Stimulated activated CD8-positive, alpha-beta memory T cell treated with anti-CD3 and anti-CD28 coated beads, Interleukin-2, amount 100 ng/mL, for 1 hour (primary cell): ENCODE measurements at places on chromosomes 6 and 20.

DNA sequence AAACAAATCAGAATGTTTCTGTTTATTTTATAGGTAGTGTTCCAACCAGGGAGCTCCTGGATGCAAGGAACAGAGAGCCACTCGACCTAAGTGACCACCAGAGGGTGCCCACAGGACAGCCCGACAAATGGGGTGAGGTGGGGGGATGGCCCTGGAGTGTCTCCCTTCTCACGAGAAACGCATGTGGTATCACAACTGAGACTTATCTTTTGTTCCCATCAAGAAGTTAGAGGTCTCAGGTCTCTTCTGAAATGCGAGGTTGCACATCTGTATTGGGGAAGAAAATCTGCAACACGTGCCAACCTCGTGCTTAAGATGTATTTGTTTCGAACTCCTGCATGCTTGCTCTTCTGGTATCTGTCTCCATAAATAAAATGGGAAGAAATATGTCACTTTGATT lies 104.0 kb downstream of the ISM1 start:
- no peak for DNase-seq

GRCh38 chr6:24742216-24742738 lies 23.3 kb upstream of the C6orf62 start:
- no peak for DNase-seq

DNA sequence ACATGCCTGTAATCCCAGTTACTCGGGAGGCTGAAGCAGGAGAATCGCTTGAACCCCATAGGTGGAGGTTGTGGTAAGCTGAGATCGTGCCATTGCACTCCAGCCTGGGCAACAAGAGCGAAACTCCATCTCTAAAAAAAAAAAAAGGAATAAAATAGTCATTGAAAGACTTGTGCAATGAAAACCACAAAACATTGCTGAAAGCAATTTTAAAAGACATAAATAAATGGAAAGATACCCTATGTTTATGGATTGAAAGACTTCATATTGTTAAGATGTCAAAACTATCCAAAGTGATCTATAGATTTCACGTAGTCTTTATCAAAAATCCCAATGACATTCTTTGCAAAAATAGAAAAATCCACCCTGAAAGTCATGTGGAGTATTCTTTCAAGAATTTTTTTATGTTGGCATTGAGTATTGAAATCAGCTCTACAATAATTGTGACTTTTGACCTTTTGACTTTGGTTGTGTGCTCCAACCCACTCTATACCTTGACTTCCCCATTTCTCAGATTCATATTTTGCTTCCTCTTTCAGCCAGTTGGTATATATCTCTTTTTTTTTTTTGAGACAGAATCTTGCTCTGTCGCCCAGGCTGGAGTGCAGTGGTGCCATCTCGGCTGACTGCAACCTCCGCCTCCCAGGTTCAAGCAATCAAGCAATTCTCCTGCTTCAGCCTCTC lies 45.5 kb upstream of the SLC23A2 start:
- no peak for DNase-seq

GRCh38 chr6:56536536-56536935 lies 106.2 kb downstream of the DST start:
- no peak for DNase-seq

GRCh38 chr20:56518721-56519398 lies 5.7 kb upstream of the FAM209A start:
- DNase-seq, result no peak

GRCh38 chr6:74000666-74001490 lies 304.9 kb downstream of the CD109 start:
- no peak for DNase-seq

- DNase-seq, result no peak
These were observed 476.2 kb downstream of the ADGRB3 start for GRCh38 chr6:69111301-69111700.

DNA sequence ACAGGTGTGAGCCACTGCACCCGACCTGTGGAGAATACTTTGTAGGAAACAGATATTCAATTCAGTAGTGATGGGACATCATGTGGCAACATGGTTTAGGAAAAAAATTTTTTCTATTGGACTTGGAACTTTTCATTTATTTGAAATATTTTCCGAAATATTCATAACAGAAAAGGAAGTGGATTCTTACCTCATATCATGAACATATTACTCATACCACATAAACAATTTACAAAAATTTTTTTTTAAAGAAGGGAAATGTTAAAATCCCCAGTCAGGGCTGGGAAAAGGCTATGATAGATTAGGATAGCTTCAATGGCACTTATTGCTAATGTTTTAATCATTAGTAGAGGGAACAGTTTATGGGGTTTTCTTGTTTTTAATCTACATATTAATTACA lies 6.8 kb upstream of the ALDH8A1 start:
- no peak for DNase-seq

DNA sequence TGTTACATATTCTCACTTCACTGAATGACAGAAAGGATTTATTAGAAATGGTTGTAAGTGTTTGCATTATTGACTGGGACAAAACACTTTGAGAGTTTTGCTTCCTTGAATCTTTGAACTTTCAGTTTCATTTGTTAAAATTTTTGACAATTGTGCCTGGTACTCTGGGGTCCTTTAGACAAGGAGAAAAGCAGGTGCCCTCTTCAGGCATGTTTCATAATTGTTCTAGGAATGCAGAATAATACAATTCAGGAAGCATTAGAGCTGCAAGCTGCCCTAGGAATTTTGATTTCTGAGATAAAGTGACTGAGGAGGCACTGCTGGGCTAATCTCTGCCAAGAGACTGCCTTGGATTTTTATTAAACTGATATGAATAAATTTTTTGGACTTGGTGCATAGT lies 49.7 kb downstream of the TOP1 start:
- DNase-seq, result no peak

GRCh38 chr6:26602262-26602661 lies 5.5 kb downstream of the ABT1 start:
- no peak for DNase-seq

DNA sequence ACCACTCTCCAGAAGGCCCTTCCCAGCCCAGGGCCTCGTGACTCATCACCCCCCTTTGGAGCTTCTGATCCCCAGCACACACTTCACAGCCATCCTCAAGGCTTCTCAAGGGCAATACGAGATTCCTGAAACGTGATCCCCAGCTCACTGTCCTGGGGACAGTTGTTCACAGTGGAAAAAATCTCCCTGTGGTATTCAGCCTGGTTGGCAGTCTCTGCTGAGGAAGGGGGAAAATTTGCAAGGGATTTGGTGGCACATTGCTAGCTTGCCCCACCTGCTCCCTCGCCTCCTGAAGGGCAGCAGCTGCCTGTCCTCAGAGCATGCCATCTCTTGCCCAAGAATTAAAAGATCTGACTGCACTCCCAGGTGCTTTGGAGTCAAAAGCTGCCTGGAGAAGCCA lies 20.7 kb upstream of the PKHD1 start:
- DNase-seq, result no peak

DNA sequence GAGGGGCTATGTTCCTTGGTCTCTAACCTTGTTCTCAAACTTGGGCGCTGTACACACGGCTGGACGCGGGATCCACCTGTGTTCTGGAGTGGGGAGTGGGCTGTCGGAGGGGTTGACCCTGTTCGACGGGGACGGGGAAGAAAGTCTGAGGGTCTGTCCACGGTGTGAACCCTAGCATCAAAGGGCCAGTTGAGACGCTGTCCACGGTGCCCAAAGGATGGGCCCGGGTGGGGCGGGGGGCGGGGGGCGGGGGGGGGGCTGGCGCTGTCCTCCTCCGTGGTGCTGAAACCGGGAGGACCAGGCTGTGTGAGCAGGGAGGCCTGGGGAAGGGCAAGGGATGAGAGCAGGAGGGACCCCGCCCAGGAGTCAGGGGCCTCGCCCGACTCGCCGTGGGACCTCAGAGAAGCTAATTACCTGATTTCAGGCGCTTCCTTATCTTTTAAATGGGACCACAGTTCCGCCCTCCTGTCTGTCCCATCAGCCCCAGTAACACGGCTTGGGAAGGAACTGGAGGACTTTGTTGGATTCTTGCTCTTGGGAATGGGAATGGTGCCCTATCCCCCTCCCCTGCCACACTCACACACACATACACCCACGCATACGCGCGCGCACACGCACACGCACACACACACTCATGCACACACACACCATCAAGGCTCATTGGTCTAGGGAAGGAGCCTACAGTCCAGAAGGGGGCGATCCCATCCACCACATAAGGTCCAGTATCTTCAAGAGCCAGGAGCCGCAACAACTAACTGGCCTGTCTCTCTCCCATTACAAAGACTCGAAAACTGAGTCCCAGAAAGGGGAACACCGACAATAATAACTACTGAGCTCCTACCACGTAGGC lies 1.0 kb upstream of the VSTM2L start:
- no peak for DNase-seq

DNA sequence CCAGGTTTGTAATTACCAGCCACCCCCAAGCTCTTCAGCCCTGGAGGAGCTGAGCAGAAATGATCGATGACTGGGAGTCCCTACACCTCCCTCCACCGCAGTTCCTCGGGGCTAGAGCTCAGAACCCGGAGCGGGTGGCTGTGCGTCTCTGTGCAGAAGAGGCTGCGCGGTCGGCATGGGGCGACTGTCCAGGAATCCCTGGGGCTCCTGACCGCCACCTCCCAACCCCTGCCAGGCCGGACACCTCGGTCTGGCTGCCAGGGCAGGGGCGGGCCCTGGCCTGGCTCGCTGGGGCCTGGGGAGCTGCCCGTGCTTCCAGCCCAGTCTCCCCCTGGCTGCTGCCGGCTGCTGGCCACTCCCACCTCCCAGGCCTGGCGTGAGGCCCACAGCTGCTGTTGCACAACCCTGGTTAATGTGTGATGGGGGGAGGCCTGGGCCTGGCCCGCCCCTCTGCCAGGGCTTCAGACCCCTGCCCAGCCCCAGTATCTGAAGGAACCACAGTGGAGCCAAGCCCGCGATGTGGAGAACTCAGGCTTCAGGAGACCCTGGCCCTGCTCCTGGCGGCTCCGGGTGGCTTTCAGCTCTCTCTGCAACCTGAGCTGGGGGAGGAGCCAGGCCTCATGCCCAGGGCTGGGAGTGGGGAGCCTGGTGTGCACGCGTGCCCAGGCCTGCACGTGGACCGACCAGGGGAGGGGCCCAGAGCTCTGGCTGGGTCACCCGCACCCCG lies 1.2 kb downstream of the SLC2A4RG start:
- no peak for DNase-seq

GRCh38 chr6:111805511-111806164 lies 67.6 kb downstream of the FYN start:
- no peak for DNase-seq

GRCh38 chr6:89087881-89088280 lies 7.3 kb downstream of the PNRC1 start:
- no peak for DNase-seq

DNA sequence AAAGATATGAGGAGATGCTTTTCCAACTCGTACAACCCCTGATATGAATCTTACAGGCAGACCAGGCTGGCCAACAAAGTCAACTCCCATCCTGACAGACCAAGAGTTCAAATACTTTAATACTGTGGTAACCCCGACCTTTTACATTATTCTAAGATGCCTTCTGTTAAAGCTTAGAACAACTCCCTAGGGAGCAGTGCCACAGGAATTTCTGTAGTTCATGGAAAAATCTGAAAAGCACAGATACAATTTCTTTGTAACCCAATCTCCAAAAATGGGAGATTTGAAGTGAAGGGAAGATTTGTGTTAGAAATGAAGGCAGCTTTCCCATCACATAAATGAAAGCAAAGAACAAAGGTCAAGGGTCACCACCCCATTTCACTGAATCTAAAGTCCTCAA lies 151.3 kb upstream of the BEND6 start:
- DNase-seq, result no peak

- DNase-seq, result no peak
These were observed 235.2 kb downstream of the SIM1 start for GRCh38 chr6:100229512-100229911.

GRCh38 chr6:109747221-109747620 lies 56.1 kb downstream of the FIG4 start:
- DNase-seq, result no peak

DNA sequence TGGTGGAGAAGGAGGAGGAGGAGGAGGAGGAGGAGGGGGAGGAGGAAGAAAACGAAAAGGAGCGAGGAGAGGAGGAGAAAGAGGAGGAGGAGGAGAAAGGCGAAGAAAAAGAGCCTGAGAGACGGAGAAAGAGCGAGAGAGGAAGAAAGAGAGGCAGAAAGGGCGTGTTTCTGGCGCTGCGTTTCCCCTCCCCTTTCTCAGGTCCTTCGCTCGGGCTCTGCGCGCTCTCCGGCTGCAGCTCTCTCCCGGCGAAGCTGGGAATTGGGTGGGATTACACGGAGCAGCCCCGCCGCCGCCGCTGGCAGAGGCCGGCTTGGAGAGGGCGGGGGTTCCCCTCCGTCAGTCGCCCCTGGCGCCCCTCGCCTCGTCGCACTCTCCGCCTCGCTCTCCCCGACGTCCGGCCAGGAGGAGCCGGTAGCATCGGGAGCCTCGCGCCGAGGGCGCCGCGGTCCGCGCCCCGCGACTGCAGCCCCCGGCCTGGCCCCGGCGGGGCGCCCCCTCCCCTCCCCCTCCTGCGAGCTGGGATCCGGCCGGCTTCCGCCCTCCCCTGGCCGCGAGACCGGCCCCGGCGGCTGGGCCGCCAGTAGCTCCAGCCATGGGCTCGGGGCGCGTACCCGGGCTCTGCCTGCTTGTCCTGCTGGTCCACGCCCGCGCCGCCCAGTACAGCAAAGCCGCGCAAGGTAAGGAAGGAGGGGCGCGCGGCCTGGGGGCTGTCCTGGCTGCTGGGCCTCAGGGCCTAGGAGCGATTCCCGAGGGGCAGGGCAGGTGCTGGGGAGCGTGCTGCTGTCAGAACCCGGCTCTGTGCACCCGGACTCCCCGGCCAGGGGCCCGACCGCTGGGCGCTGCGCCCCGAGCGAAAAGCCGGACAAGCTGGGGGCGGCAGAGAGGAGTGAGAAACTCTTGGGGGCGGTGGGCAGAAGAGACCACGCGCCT lies at the start of gene SCUBE3:
Gene SCUBE3, plus strand, starts transcription at position 133 of the 933 bp plus-strand sequence. Its CDS starts 463 bp downstream, at position 596.
- DNase-seq, result no peak

- no peak for DNase-seq
These were observed 357.5 kb downstream of the ZFAND3 start for GRCh38 chr6:38176797-38177751.

DNA sequence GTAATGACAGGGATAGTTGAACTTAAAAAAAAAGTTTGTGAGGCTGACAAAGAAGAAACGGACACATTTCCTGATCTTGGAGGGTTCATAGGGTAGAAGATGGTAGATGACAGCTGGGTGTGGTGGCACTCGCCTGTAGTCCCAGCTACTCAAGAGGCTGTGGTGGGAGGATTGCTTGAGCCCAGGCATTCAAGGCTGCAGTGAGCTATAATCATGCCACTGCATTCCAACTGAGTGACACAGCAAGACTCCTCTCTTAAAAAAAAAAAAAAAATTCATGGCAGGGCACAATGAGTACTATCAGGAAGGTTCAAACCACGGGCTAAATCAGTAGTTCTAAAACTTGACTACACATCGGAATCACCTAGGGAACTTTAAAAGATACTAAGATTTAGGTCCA lies 2.0 kb upstream of the MICA start:
- no peak for DNase-seq

- no peak for DNase-seq
These were observed 619.4 kb upstream of the CDH4 start for GRCh38 chr20:60632391-60633262.

GRCh38 chr6:72522735-72523141 lies 99.1 kb upstream of the KCNQ5 start:
- DNase-seq, result no peak

DNA sequence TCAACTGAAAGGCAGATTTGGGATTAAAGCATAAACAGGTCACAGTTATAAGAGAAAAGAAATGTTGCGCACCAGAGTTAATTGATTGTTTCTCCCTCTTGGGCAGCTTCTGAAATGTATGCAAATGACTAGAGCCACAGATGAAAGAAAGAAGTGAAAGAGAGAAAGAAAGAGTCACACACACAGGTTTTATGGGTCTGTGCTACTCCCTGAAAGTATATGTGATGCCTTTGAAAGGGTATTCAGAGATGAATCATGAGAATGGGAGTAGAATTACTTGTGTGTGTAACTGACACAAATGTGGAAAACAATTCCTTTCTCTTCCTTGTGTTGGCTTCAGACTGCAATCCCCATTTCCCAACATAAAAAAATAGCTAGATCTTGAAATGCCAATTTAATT lies 196.9 kb downstream of the FOXA2 start:
- DNase-seq, result no peak
